Suprapubic skin (tissue), 4 donors: ENCODE measurements at places on chromosomes 5 and 9.

DNA sequence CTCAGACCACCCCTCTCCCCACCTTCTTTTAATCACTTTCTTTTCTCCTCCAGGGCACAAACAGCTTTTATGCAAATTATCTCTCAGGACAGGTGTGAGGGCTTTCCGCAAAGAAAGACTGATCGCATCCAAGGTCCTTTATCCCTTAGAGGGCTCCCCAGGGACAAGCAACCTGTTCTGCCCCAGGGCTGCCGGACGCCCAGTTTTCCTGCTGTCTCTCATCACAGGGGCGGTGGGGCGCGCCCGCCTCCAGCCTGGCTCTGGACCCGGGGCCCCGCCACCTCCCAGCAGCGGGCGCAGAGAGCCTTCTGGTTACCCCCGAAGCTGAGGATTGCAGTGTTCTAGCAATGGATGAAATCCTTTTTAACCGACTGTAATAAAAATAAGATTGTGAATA, 266.1 kb downstream of the CWC27 start:
- DNase-seq: peak; percentile 64

GRCh38 chr5:128472036-128472435, 66.0 kb downstream of the FBN2 start:
- DNase-seq: no peak

DNA sequence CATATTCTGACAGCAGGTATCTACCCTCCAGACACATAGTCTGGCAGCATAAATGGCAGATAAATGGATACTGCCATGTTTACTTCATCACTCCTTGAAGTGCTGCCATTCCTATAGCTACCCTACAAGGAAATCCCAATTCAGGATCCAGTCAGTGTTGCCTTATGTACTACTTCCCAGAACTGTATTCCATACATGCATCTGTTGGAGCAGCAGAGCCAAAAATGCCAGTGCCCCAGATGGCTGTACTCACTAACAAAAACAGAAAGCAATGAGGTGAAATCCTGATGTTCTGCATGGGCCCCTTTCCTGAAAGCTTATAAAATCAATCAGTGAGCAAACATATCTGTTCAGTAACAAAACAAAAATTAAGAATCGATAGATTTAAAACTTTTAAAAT, 490.0 kb upstream of the COX7C start:
- DNase-seq: no peak

GRCh38 chr5:96434201-96434645, 1.2 kb upstream of the PCSK1 start:
- no peak for DNase-seq

DNA sequence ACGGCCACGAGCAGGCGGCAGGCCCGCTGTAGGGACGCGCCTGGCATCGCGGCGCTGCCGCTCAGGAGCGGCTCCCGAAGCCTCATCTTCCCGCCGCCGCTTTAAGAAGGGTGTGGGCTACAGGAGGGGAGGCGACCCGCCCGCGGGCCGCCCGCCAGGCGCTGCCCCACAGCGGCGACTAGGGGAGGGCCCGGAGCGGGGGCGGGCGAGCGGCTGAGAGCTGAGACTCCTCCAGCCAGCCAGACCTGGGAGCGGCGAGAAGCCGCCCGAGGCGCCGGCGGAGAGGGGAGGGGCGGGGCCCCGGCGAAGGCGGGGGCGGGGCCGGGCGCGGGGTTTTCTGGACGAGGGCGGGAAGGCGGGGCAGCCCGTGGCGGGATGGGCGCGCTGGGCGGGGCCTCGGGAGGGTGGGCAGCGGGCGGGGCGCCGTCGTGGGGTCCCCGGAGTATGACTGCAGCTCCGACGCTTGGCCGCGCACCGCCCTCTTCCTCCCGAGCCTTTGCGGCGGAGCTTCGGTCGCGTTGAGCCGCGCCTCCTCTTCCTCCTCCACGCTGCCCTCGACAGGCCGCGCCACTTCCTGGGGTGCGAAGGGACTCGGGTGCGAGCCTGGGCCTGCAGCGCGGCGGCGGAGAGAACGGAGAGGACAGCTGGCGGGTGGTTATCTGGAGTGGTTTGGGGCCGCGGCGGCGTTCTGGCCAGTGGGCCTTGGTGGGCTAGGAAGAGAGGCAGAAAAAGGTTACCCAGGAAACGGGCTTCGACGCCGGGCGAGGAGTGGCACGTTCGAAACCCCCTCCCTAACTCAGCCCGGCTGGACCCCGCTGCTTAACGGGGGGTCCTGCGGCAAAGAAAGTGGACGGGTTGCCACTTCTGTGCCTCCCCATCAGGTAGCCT, at the start of gene B4GALT1:
TSS of gene B4GALT1 (minus strand) at position 253 of the 888 bp plus-strand sequence. CDS start at position 86, 167 bp downstream.
- DNase-seq: peak; percentile 97

DNA sequence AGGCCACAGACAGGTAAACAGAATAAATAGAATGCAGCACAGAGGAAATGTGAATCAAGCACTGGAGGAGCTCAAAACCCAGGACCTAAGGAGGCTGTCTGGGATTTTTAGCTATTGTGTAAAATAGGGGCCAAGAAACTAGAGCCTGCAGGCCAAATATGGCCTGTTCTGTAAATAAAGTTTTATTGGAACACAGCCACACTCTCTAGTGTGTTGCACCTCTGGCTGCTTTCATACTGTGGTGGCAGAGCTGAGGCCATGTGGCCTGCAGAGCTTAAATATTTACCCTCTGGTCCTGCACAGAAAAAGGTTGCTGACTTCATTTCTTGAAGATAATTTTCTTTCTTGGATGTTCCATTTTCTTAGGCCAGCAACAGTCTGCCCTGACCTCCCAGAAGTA, 136.4 kb downstream of the WDR41 start:
- no peak for DNase-seq

GRCh38 chr9:116501871-116502270, 185.2 kb upstream of the TRIM32 start:
- no peak for DNase-seq

DNA sequence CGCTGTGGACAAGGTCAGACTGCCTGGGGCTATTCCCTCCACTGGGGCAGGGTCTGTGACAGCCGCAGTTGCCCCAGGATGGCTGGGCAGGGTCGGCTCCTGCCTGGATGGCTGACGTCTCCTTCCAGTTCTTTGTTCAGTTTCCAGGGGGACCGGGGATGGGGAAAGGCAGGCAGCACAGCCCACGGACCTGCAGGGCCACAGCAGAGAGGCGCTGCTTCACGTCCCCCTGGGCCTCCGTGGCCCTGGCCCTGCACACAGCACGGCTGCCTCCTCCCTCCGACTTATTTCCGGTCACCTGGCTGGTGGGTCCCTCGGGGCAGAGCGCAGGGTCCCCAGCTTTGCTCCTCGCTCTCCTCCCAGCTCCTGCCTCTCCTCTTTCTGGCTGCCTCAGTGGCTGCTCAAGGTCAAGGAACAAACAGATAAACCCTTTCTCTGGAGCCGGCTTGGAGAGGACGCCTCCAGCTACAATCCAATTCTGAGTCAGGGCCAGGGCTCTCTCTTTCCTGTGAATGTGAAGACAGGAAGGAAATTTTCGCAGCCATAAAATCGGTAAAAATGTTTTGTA, 169.7 kb downstream of the C9orf50 start:
- DNase-seq: no peak

GRCh38 chr5:83523929-83524328, 52.4 kb downstream of the VCAN start:
- no peak for DNase-seq

DNA sequence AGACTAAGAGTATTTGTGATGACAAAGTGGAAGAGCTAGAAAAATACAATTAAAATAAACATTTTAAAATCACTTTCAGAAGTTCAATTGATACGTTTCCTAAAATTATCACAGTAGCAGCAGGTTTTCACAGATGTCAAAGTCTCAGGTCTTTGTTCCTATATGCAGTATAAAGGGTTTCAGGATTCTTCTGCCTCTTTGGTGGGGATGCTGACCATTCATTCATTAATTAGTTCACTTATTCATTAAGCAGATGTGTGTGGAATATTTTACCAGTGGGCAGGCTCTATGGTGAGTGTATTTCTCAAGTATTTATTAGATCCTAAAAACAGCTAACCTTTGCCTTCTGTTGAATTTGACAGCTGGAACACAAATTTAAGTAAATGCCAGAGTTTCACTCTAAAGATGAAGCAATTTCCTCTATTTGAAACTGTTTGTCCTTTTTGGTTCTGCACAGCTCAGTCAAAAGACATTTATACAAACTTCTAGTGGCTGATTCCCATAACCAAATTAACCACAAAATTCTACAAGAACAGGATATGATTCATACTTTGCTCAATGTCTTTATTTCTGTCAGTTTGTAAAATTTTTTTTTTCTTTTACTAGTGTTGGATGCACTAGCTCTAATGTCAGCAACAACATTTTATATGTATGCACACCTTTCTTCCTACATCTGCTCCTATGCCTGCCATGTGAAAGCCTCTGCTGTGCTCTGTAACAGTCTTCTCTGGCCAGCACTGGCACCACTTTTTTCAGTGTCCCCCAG, 75.9 kb upstream of the PRR16 start:
- no peak for DNase-seq

- no peak for DNase-seq
These were observed 179.4 kb downstream of the SEMA6A start for GRCh38 chr5:116395226-116395625.

GRCh38 chr9:129783516-129784361, 19.2 kb upstream of the TOR1B start:
- DNase-seq: peak; percentile 90

GRCh38 chr5:20949636-20950035, 961.6 kb upstream of the CDH18 start:
- DNase-seq: no peak

- no peak for DNase-seq
These were observed 102.2 kb downstream of the MEGF10 start for GRCh38 chr5:127392762-127393161.

DNA sequence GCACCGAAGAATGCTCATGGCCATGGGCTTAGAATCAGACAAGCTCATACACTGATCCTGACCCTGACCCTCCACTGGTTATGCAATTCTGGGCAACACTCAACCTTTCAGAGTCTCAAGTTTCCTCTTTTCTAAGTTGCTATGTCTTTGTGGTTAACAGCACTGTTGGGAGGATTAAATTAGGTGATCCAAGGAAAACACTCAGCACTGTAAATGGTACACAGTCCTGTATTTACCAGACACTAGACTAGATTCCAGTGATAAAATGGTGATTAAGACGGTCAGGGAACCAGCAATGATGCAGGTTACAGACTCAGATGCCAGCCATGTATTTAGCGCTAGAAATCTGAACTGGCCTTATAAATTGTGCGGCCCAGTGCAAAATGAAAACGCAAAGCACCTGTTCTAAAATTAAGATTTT, 8.1 kb downstream of the ARL15 start:
- no peak for DNase-seq

DNA sequence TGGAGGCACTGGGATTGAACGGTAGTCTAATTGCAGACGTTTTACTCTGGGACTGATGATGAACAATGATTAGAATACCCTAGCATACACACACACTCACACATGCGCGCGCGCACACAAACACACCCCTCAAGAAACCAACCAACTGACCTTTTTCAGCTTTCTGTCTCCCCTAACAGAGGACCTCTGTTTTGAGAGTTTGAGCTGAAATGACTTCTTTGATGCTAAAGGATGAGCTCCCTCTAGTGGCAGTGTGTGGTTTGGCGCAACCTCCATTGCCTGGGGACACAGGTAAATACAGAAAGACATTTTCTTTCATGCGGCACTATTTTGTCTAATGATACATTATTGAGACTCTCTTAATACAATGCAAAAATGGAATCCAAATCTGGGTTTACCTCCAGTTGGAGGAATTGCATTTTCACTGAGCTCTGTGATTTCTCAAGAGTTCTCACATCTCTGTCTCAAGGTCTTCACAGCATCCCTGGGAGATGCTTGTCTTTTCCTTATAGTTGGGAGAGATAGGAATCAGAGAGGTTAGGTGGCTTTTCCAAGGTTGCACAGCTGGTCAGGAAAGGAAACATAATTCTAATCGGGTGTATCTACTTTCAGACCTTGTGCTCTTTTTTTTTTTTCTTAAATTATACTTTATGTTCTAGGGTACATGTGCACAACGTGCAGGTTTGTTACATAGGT, 187.5 kb downstream of the TMEM38B start:
- no peak for DNase-seq

GRCh38 chr9:13361076-13361475, 81.6 kb upstream of the MPDZ start:
- DNase-seq: no peak

- DNase-seq: no peak
These were observed 46.5 kb downstream of the GRAMD2B start for GRCh38 chr5:126469536-126470316.

DNA sequence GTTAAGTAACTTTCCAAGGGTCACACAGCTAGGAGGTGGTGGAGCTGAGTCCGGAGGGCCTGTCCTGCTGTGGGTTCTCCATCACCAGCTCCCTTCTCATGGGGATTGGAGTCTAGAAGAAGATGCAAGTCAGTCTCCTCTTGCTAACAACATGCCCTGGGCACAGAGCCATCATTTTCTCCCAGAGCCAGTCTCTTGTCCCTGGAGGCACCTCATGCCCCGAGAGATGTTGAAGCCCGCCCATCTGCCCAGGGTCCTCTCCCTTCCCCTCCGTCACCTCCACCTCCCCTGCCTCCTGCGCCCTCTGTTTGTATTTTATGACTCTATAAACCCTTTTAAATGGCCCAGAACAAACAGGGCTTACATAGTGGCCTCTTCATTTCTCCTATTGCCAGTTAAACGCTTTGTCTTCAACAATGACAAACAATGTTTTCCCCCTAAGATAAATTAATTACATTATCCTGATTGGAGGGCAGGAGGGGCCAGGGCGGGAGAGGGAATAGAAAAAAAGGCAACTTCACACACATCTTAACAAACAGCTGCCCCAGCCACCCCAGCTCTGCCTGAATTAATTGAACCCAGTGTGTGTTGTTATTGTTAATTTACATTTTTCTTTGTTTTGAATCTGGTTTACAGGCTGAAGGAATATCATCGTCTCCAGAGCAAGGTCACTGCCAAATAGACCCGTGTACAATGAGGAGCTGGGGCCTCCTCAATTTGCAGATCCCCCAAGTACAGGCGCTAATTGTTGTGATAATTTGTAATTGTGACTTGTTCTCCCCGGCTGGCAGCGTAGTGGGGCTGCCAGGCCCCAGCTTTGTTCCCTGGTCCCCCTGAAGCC, 55.8 kb downstream of the ASS1 start:
- DNase-seq: no peak

- no peak for DNase-seq
These were observed 29.3 kb downstream of the PPIC start for GRCh38 chr5:123007182-123007581.

GRCh38 chr5:62627901-62628300, 49.3 kb downstream of the LRRC70 start:
- DNase-seq: no peak
